Stimulated activated CD4-positive, alpha-beta T cell treated with anti-CD3 and anti-CD28 coated beads, Interleukin-15, amount 100 ng/mL, for 48 hours (primary cell): ENCODE measurements at places on chromosomes 6 and 20.

DNA sequence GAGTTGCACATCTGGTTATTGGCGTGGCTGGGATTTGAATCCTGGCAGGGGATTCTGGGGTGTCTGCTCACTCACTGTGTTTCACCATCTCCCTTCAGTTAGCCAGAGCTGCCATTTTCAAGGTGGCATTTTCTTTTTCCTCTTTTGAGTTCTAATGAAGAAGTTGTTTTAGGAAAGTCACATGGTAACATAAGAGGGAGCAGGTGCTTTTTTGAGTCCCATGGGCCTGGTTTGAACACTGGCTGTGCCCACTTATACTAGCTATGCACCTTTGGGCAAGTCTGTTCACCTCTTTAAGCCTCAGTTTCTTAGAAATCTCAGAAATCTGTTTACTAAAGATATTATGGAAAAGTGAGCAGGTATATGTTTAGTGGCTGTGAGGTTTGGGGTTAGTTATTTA is 39.6 kb downstream of the ANKS1A start:
- no peak for DNase-seq

GRCh38 chr6:17431581-17431980 is 38.2 kb downstream of the CAP2 start:
- DNase-seq: no peak

- no peak for DNase-seq
These were observed 34.6 kb upstream of the RNF8 start for GRCh38 chr6:37319156-37319555.

DNA sequence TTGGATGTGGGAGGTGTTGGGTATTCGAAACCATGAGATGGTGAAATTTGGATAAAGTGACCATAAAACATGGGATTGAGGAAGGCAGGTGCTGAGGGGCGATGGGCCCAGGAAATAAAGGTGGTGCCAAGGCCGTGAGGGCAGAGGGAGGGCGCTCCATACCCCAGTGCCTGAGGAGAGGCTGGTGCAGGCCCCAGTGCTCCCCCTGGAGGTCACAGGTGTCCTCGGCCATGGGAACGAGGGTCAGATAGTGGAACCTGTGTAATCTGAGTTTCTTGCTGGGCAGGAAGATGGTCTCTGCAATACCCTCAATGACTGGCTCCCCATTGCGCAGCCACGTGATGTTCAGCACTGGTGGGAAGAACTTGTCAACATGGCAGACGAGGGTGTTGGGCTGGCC is 16.2 kb downstream of the HLA-DPB1 start:
- DNase-seq: peak; percentile 57
